T-helper 9 cell (primary cell): ENCODE measurements at places on chromosomes 6 and 20.

DNA sequence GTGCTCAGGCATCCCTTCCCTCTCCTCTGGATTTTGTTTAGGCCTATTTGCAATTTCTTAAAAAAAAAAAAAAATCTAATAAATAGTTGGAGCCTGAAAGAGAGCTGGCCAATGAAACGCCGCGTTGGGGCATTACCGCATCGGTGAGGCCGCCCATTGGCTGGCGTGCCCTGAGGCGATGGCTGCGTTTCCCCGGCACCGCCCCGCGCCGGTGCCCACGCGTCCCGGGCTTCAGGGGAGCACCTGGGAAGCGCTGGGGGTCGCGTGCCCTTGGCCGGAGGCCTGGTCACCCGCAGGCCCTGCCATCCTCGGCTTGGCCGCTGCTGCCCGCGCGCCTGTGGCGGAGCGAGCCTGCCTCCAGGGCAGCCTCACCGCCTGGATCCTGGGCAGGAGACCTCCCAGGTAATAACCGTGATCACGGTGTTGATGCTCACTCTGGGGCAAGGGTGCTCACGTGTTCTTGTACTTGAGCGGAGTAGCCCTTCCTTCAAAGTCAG lies 155.4 kb downstream of the NRN1 start:
- peak; percentile 62 for DNase-seq

GRCh38 chr20:21288587-21289370 lies 14.4 kb upstream of the XRN2 start:
- DNase-seq: no peak

GRCh38 chr6:12748815-12749521 lies 32.4 kb downstream of the PHACTR1 start:
- no peak for DNase-seq

DNA sequence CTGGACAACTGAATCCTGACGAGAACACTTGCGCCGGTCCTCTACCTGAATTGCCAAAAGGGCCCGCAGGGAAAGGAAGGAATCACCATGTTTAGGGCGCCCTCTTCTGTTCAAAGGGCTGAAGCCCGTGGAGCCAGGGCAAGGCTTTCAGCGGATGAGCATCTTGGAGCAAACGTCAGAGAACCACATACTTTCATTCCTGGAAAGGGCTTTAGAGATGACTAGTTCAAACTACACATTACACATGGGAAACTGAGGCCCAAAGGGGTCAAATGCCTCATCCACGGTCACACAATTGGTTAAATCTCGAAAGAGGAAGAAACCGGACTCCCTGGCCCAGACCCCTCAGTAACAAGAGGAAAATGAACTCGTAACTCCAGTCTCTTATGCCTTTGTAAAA lies 11.5 kb upstream of the ZNF133 start:
- peak; percentile 21 for DNase-seq

DNA sequence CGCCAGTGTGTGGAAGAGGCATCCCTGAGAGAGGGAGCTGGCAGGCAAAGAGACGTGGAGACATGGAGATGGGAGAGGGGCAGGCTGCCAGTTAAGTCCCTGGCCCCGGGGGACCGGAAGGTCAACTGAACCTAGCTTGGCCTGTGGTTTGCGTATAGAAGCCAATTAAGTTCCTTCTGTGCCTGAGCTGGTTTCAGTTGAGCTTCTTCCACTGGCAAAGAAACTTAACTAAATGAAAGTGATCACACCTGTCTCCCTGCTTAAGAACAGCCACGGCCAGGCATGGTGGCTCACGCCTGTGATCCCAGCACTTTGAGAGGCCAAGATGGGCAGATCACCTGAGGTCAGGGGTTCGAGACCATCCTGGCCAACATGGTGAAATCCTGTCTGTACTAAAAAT lies 26.7 kb upstream of the NNAT start:
- no peak for DNase-seq

DNA sequence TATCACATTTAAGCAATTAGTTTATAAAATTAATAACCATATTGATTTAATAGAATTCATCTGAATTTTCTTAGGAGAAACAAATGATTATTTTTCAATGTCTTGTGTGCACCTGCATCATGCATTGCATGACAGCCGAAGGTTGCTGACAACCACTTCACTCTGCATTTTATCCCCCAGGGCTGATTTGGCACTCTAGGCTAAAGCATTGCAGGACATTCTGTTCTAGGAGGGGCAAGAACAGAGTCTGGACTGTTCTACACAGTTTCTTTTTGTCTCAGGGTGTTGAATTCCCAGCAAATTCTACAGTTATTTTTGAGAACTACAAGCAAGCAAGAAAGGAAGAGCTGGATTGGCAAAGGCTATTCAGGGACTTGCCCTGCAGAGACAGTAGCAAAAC lies 570.4 kb upstream of the EYS start:
- DNase-seq: no peak

GRCh38 chr6:43887340-43887858 lies 117.4 kb downstream of the VEGFA start:
- no peak for DNase-seq

- DNase-seq: no peak
Measured at GRCh38 chr6:22313796-22314195, 17.0 kb upstream of the PRL start.

- no peak for DNase-seq
Measured at GRCh38 chr6:133568970-133569889, 319.7 kb upstream of the TCF21 start.

- no peak for DNase-seq
Measured at GRCh38 chr6:151285122-151285521, 45.4 kb downstream of the AKAP12 start.

- DNase-seq: no peak
Measured at GRCh38 chr6:106145144-106145543, 59.0 kb downstream of the PRDM1 start.

DNA sequence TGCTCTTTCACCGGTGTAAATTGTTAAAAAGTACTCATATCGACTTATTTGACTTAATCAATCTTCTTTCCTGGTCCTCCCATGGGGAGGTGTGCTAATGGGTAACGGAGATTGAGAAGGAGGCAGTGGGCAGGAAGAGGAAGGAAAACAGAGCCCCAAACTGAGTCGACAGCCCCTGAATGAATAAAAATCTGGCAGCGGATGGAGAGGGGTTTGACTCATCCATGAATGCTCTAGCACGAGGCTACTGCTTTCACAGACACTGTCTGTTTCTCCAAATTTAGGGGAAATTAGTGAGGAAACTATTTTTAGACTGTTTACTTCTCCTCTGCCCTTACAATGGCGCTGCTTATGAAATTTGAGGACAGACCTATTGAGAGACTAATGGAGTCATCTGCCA lies 142.2 kb upstream of the ATXN1 start:
- no peak for DNase-seq

GRCh38 chr20:23368316-23369071 lies 6.5 kb downstream of the GZF1 start:
- DNase-seq: no peak
